ENCODE measurements at places on chromosomes 7 and 10.

- no peak for DNase-seq
Measured at GRCh38 chr7:123757095-123757494, 8.3 kb upstream of the WASL start.

GRCh38 chr7:73851410-73852338, 9.3 kb upstream of the TMEM270 start:
- no peak for DNase-seq

DNA sequence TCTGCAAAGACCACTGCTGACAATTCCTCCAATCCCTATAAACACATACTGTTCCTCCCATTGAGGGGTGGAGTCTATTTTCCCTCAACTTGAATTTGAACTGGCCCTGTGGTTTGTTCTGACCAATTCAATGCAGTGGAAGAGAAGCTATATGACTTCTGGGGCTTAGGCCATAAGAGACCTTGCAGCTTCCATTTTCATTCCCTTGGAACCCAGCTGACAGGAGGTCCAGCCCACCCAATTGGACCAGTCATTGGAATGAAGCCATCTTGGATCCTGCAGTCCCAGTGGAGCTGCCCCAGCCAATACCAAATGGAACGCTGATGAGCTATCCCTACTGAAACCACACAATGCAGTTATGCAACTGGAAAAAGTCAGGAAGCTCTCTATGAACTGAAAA, 8.9 kb upstream of the TMED4 start:
- DNase-seq: no peak

DNA sequence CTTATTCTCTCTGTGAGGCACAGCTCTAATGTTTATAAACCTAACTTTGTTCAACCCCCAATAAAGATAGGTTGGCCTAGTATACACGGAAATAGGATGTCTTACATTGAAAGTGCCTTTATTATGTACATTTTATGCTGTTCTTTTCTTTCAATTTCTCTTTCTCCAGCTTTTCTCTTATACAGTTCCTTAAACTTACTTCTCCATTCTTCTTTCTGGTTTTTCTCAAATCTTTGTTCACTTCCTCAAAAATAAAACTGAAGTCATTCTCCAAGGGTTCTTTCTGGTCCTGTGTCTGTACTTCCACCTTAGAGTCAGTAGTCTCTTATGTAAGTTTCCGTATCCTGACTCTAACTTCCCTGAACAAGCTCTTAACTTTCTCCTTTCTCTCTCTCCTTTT, 29.2 kb upstream of the NAMPT start:
- no peak for DNase-seq

DNA sequence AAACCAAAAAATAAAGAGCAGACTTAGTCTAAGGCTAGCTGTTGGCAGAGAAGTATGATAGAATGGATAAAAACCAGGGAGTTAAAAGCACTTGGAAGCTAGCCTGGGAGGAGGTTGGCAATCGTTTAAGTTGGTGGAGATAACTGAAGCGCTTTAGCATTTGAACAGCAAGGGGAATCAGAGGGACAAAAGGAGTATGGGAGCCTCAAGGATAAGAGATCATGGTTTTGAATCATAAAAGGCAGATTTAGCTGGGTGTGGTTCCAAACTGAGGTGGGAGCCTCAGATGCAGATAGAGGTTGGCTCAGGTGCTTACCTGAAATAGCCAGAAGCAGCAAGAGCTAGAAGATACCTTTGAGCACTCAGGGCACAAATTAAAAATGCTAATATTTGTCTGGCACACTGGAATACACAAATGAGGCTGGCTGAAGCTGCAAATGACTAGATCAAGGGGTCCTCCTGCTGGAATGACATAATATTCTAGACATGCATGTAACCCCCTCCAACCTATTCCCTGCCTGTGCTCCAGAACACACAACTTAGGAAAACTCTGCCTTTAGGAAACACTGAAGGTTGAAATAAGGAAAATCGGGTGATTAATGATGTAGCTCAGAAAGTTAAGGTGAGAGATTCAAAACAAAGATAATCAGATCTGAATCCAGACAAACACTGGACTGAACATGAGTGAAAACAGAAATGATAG, 372.3 kb upstream of the LRRN3 start:
- DNase-seq: no peak

DNA sequence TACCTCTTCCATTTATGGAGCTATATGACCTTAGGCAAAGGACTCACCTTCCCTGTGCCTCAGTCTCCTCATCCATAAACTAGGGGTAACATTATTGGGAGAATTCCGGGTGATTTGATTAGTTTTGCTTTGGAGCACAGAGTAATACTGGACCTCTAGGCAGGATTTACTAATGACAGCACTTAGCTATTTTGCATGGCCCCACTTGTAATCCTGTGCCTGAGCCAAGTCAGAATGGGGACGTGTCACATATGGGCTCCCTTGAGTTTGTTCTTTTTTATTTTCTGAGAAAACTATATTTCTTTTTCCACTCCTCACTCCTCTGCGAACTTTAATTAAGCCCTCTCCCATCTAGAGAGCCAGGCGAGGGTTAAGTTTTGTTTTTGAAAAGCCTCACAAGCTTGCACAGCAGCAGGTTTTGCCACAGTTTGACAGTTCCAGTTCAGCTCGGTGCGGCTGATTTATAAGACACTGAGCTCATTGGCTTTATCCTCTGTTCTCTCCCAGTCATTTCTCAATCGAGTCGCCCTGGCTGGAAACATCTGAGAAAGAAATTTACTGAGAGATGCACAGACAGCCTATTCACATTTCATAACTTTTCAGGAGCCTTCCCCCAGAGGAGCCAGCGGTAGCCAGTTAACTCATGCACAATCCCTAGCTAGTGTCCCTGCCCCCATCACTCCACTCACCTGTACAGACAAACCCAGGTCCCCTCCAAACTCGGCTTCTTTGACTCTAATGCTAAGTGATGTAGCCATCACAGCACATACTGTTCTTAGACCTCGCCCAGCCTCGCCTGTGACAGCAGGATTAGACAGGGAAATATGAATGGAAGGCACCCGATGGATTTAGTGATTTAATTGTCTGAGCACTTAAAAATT, 441.9 kb upstream of the NPVF start:
- DNase-seq: peak; percentile 80

- DNase-seq: no peak
Measured at GRCh38 chr7:135193615-135194081, 17.7 kb downstream of the WDR91 start.

DNA sequence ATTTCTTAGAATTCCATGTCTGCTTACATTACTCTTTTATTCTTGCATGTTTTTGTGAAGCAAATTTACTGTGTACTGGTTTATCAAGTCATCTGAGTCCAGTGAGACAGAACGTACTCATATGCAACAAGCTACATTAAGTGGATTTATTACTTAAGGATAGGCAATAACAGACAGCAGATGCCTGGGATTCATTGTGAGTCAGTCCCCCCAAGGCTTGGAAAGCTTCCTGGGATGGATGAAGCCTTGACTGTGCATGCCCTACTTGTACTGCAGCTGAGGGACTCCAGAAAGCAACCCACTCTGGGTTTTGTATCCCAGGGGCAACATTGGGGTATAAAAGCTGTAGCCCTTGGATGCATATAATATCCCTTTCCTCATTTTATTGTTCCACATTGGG, 113.4 kb upstream of the RAB18 start:
- no peak for DNase-seq

DNA sequence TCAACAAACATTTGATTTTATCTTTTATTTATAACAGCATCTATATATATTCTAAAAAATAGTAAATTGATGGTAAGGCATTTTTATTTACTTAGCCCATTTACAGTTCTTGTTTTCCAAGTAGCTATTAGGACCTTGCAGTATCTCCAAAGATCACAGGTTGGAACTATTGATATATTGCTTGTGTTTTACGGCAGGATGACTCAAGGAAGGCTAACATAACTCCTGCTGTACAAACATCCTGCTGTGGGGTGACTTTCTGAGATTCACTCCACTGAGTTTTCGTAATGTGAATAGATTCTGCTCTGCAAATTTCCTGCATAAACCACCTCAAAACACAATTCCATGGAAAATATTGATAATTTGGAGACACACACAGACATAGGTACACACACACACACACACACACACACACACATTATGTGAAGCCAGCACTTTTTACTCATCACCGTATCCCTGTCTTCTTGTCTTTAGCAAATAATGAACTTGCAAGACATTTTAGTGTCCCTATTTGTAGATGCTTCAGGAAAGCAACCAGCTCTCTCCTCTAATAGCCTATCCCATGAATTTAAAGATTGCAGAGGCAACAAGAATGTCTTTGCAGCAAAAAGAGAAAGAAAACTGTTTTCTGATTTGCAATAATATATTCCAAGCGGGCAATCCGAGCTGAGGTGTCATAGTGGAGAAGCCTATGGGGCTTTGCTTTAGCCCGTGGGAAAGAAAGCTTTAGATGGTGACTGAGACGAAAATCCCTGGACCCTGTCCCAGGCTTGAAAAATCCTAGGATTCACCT, 722 bp downstream of the AGR2 start:
- no peak for DNase-seq

Measured in WERI-Rb-1 (cell line).